ENCODE measurements at places on chromosomes 6 and 20.

DNA sequence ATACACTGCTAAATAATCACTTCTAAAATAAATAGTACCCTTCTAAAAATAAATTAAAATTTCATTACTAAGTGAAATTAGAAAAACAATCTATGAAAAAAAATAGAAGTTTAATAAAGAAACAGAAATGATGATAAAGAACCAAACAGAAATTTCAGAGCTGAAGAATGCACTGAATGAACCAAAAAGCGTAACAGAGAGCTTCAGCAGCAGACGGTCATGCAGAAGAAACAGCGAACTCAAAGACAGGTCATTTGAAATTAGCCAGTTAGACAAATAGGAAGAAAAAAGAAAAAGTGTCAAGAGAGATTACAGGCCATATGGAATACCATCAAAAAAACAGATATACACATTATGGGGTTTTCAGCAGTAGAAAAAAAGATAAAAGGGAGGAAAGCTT, 706.7 kb downstream of the TBC1D32 start:
- no peak for DNase-seq

- no peak for DNase-seq
Measured at GRCh38 chr6:40882323-40882997, 156.6 kb downstream of the UNC5CL start.

DNA sequence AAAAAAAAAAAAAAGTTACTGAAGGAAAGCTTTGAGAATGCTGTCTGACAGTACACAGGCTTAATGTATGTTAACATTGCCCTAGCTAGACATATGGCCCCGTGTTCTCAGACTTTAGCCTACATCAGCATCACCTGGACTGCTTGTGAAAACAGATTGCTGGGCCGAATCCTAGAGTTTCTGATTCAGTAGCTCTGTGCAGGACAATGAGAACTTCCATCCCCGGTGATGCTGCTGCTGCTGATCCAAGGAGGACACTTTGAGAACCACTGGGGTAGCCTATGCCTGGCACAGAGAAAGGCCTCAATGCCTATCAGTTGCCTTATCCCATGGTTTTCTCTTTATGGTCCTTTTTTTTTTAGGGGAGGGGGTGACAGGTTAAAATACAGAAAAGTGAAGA, 1.6 kb downstream of the HCK start:
- no peak for DNase-seq

GRCh38 chr6:290111-290922, 2.0 kb upstream of the DUSP22 start:
- DNase-seq, result no peak

GRCh38 chr6:145028144-145028818, 707.0 kb downstream of the EPM2A start:
- no peak for DNase-seq

DNA sequence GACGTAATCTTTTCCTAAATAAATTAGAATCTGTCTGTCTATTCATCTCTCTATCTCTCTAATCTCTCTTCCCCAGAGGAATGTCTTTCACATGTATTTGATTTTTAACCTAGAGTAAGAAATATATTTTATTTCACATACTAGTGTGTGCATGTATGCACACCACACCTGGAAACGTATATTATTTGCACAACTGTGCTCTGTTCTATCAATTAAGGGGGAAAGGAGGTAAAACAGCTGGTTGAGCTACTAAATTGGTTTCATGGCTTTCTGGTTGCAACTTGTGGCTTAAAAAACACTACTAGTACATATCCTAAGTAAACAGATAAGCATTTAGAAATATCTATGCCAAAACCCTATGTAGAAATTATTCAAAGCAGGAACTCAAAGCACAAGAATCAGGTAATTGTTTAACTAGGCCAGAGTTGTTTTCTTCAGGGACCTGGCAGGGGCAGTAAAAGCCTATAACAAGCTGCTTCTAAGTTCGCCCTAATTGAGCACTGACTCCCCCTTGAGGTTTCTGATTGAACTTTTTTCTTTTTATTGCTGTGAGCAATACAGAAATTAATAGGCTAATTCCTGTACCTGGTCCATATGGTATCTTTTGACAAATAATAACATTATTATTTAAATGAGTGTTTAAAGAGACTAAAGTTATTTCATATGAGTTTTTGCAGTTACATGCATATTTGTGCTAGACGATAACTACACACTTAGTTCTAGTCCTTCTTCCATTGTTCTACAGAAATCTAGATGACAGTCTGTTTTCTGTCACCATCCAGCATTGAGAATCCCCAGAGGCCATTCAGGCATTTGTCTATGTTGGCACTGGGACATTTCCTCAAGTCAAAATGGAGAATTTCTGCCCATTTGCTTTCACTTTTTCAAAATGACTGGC, 88.6 kb downstream of the MCHR2 start:
- no peak for DNase-seq

- DNase-seq, result peak; percentile 15
Measured at GRCh38 chr20:20711413-20711812, 1.0 kb downstream of the RALGAPA2 start.

DNA sequence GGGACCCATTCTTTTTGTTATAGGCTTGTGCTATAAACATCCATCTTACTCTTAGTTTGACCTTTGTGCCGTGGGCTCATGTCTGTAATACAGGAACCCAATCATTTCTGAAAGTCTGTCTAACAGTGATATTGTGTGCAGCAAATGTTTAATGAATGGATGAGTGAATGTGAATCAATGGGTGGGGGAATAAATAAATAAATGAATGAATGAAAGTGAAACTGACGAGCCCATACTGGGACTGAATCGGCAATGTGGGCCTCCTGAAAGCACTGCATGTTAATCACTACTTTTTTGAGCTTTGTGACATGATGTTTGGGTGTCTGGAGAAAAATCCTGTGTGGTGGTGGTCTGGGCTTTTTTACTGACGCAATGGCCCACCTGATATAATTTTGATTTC, 175.0 kb downstream of the GMPR start:
- peak; percentile 62 for DNase-seq

GRCh38 chr6:30720738-30721197, 616 bp downstream of the TUBB start:
- DNase-seq, result peak; percentile 72

DNA sequence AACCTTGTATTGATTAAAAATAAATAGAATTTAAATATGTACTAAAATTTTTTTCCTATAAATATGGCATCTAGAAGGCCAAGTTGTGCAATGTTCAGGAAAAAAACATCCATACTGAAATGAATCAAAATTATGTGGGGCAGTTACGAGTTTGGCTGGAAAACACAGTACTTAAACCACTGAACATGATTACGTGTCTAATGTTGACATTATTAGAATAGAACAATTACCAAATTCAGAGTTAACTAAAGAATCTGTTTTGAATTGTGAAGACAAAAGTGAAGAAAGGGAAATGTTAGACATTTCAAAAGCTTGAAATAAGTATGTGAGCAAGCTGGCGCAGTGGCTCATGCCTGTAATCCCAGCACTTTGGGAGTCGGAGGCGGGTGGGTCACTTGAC, 57.2 kb downstream of the KLHL31 start:
- no peak for DNase-seq

DNA sequence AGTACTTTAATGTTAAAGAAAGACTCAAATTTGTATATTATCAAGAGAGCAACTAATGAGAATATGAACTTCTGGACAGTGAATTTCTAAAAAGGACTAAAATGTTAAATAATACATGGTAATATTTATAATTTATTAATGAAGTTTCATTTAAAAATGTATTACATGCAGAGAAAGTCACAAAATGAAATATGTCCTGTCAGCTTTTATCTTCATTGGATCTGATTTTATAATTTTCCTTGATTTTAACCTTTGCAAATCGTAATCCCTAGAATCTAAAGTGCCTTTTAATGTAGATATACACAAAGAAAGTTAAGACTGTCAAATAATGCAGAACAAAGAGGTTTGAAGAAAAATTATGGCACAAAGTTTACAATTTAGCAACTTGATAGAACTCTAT, 16.4 kb downstream of the ANKEF1 start:
- DNase-seq, result no peak

- peak; percentile 17 for DNase-seq
Measured at GRCh38 chr20:1390581-1391403, 2.1 kb downstream of the FKBP1A start.

DNA sequence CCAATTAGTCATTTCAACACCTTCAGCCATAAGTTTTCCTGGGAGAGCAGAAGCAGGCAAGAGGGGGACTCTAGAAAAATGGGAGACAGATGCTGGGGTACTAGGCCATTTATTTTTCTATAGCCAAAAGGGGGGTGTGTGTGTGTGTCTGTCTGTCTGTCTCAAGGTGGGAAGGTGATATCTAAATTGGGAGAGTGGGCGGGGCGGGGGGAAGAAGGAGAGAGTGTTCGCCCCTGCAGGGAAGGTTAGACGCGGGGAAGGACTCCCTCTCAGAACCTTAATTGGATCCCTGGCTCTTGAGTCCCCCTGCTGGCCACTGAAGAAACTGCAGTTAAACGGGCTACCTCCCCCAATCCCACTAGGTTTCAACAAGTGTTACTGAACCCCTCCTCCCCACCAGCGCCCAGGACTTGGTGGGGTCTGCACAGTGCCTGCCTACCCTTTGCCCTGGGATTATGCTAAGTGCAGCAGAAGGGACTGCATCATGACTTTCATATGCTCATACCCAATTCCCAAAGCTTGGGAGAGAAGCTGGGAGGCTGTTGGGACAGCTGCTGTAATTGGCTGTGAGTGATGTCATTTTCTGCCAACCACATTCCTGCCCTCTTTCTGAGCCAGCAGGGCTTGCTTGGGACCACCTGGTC, 45.8 kb downstream of the FOXP4 start:
- DNase-seq, result peak; percentile 80

- DNase-seq, result no peak
Measured at GRCh38 chr6:121437851-121438651, 2.6 kb downstream of the GJA1 start.

DNA sequence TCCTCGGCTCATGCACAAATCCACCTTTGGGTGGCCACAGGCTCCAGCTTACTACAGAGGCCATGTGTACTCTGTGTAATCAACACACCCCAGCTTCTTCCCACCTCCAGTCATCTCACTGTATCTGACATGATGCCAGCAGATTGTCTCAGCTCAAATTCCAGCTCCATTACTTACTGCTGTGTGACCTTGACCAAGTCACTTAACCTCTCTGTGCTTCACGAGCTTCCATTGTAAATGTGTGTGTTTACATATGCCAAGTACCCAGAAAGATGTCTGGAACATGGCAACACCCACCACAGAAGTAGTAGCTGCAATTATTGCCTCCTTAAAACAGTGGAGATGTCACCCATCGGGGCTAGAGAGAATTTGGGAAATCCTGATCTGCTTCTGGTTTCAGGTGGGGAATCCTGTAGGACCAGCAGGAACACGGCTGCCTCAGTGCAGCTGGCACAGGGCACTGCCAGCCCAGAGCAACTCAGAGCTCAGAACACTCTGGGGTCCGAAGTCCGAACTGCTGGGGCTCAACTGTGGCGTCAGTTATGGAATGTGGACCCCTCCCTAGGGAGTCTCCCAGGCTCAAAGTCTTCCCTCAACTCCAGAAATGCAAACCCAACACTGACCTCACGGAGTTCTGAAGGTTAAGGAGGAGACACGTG, 21.2 kb upstream of the HLA-B start:
- DNase-seq, result no peak

DNA sequence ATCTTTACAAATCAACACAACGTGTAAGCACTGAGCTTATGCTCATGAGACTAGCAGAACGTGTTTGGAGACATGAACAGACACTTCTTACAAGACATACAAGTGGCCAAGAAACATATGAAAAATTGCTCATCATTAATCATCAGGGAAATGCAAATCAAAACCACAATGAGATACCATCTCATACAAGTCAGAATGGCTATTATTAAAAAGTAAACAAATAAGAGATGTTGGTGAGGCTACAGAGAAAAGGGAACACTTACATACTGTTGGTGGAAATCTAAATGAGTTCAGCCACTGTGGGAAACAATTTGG, 327.9 kb upstream of the SOX4 start:
- DNase-seq, result no peak

GRCh38 chr6:41720783-41721182, 14.6 kb downstream of the TFEB start:
- no peak for DNase-seq

DNA sequence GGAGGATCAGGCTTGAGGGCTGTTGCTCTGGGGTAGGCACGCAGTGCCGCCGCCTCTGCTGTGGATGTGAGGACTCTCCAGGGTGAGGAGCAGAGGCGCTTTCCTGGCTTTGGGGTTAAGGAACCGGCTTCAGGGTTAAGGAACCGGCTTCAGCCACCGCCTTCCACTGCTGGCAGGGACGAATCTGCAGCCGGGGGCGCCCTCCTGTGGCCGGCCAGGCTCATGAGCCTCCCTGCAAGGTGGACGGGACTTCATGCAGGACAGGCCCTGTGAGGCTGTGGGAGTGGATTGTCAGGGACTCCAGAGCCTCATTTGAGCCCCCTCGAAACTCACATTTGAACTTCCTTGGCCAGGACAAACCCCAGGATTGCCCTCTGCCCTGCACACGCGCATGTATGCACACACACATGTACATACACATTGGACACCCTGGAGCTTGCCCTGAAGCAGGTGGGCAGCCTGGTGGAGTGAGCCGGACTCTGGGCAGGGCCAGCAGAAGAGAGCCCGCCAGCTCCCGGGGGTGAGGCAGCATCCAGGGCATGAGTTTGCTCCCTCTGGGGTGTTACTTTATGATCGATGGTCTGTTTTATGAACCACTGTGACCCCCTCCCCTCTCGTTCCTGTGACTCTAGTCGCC, 146.9 kb downstream of the PHACTR3 start:
- DNase-seq, result no peak

- DNase-seq, result no peak
Measured at GRCh38 chr6:113939825-113940224, 31.1 kb downstream of the HDAC2 start.

DNA sequence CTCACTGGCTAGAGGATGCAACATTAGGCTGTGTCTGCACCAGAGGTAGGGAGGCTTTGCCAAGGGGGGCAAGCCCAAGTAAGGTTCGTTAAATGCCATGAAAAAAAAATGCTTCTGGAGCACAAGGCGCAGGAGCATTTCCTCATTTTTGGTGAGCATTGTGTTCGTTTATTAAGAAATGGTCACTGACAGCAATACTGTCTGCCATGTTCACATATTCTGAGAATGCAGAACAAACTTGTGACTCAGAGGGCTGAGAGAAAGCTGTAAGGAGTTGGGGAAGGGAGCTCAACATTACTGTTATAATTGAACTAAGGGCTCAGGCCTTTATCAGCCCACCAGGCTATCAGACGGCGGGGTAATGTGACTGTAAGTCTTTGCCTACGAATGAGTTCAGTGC, 465.4 kb upstream of the BTBD3 start:
- DNase-seq, result no peak

DNA sequence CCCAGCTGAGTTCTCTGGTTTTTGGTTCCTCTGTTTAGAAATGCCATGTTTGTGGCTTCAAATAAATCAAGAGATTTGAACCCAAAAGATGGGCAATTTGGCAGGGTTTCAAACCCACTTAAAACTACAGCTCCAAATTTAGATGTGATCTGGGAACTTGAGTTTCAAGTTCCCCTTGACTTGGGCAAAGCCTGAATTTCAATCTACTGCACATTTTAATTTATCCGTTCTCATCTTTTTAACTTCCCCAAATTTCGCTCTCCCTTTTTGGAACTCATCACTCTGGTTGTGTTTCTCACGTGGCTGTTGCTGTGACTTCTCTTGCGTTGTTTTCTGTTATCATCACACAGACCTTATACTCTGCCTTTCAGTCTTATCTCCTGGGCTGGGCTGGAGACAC, 230.9 kb downstream of the CDC5L start:
- DNase-seq, result no peak
